Central memory CD4-positive, alpha-beta T cell (primary cell): ENCODE measurements at places on chromosomes 12 and 14.

DNA sequence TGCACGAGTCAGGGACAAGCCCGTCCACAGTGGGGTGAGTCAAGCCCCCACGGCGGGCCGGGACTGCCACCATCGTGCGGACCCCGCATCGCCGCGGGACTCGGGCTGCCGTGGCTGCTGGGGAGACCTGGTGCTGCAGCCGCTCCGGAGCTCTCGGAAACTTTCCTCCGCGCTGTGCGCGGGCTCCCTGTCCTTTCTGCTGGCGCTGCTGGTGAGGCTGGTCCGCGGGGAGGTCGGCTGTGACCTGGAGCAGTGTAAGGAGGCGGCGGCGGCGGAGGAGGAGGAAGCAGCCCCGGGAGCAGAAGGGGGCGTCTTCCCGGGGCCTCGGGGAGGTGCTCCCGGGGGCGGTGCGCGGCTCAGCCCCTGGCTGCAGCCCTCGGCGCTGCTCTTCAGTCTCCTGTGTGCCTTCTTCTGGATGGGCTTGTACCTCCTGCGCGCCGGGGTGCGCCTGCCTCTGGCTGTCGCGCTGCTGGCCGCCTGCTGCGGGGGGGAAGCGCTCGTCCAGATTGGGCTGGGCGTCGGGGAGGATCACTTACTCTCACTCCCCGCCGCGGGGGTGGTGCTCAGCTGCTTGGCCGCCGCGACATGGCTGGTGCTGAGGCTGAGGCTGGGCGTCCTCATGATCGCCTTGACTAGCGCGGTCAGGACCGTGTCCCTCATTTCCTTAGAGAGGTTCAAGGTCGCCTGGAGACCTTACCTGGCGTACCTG is 1.1 kb downstream of the PDE3A start:
- no peak for DNase-seq

DNA sequence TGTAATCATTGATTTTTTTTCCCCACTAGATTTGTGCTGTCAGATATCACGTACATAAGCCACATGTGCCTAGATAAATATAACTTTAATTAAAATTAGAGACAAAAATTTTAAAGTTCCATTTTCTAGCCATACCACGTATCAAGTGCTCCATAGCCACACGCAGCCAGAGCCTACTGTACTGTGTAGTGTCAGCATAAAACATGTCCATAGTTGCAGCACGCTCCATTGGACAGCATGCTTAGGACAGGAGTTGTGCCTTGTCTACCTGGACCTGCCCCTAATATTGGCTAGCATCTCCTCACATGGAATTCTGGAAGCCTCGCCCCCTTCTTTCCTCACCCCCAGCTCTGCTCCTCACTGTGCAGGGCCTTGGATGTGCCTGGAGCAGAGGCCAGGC is 116.5 kb downstream of the SRGAP1 start:
- no peak for DNase-seq

DNA sequence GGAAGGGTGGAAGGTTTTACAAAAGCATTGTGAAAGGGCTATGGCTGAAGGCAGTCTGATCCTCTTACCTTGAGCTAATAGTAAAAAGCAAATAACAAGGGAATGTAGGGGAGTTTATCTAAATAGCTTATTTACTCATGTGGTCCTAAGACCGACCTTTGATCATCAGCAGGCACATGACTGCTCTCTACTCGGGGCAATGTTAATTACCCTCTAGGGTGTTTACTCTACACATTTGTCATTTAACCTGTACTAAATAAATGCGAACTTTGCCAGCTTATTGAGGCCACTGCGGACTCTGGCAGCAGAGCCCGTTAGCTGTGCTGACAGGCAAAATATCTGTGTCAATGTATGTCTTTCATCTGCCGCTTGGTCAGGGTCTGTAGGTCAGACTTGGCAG is 768.3 kb upstream of the ATXN7L3B start:
- no peak for DNase-seq

GRCh38 chr12:10241727-10242126 is 29.1 kb downstream of the GABARAPL1 start:
- DNase-seq, result no peak

GRCh38 chr12:52264435-52264825 is 10.0 kb upstream of the KRT86 start:
- DNase-seq, result no peak

DNA sequence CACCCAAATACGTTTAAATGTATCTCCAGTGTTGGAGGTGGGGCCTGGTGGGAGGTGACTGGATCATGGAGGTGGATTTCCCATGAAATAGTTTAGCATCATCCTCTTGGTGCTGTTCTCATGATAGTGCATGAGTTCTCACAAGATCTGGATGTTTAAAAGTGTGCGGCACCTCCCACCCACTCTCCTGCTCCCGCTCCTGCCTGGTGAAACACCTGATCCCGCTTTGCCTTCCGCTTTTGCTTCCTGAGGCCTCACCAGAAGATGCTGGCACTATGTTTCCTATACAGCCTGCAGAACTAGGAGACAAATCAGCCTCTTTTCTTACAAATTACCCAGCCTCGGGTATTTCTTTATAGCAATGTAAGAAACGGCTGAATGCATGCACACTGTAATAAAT is 20.1 kb downstream of the EIF5 start:
- DNase-seq, result no peak

DNA sequence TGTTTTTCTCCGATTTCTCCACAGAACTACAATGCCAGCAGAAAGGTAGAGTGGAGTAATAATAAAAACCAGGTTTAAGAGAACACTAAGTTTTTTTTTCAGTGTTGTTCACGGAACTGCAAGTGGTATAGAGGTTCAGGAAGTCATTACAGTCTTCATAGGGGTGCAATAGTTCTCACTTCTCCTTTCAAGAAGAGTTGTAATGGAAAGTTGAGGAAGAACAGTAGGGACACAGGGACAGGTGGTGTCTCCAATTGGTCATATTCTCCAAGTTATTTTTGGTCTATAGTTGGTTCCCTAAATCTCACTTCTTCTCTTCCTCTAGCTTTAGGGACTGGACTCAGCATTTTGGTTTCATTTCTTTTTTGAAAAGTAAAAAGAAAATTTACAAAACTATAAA is 894.0 kb downstream of the NRXN3 start:
- no peak for DNase-seq

DNA sequence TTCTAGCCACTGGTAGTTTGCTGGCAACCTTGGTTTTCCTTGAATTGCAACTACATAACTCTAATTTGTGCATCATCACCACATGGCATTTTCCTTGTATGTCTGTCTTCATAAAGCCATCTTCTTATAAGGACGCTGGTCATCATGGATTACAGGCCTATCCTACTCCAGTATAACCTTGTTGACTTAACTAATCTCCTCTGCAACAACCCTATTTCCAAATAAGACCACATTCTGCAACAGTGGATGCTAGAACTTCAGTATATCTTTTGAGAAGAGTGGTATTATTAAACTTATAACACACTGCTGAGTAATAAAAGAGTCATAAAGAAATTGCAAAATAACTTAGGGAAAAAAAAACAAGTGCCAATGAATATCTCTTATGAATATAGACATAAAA is 511.8 kb upstream of the FOXG1 start:
- no peak for DNase-seq

GRCh38 chr12:48687592-48687991 is 5.6 kb upstream of the KANSL2 start:
- no peak for DNase-seq

DNA sequence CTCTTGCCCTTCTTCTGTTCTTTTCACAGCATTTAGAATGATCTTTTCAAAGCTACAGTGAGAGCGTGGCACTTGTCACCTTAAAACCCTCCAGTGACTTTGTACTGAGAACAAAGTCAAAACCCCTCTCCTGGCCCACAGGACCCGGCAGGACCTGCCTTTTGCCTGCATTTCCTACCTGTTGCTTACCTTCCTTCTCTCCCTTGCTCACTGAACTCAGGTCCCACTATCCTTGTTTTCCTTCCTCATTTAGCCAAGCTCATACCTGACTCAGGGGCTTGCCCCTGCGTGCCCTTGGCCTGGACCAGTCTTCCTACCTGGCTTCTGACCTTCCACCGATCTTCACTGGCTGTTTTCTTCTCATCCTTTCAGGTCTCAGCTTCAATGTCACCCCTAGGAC is 112.3 kb upstream of the PRMT8 start:
- no peak for DNase-seq

- no peak for DNase-seq
Measured at GRCh38 chr12:43571885-43572284, 19.9 kb upstream of the ADAMTS20 start.

- DNase-seq, result no peak
Measured at GRCh38 chr12:56565510-56566101, 44.0 kb downstream of the RBMS2 start.

GRCh38 chr14:65033181-65033580 is 46.5 kb downstream of the FNTB start:
- no peak for DNase-seq

DNA sequence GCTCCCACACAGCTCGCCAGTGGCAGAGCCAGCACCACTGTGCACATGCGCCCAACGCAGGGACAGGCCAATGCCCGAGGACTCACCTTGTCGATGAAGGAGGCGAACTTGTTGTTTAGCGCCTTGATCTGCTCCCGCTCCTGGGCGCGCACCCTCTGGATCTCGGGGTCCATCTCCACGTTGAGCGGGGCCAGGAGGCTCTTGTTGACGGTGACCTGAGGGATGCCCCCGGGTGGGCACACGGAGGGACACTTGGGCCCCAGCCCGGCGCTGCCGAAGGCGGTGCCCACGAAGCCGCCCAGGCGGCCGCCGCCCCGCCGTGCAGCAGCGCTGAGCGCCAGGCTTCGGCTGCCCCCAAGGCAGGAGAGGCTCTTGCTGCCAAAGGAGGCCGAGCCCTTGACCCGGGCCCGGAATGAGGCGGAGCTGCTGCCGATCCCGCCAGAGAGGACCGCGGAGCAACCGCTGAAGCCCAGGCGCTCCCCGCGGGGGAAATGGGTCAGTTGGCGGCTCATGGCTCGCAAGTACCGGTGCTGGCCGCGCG is at the start of gene KRT72:
Gene KRT72, minus strand, starts transcription at position 523 of the 541 bp plus-strand sequence. Its CDS starts 11 bp downstream, at position 512.
- no peak for DNase-seq

GRCh38 chr14:104655128-104655848 is 34.1 kb upstream of the INF2 start:
- no peak for DNase-seq

DNA sequence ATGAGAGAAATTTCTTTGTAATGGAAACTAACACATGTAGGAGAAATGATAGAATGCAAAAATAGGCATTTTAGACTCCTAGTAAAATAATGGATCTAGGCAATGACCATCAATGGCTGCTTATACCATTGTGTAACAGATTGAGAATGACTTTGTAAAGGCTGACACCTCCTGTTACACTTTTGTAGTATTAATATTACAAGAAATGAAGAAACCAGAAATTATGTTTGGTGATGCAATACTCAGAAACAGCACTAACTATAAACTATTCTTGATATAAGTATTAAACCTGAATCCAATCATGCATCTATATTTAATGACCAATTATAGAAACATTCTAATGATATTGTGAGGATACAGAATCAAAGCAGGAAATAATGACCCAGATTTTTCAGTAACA is 108.5 kb upstream of the CNTN1 start:
- no peak for DNase-seq

GRCh38 chr12:28759333-28759732 is 389.7 kb upstream of the FAR2 start:
- DNase-seq, result no peak

GRCh38 chr14:66293533-66294105 is 192.6 kb upstream of the CCDC196 start:
- DNase-seq, result no peak

GRCh38 chr14:99706107-99706900 is 22.2 kb downstream of the CYP46A1 start:
- no peak for DNase-seq

- DNase-seq, result no peak
Measured at GRCh38 chr12:88553941-88554658, 26.2 kb downstream of the KITLG start.

DNA sequence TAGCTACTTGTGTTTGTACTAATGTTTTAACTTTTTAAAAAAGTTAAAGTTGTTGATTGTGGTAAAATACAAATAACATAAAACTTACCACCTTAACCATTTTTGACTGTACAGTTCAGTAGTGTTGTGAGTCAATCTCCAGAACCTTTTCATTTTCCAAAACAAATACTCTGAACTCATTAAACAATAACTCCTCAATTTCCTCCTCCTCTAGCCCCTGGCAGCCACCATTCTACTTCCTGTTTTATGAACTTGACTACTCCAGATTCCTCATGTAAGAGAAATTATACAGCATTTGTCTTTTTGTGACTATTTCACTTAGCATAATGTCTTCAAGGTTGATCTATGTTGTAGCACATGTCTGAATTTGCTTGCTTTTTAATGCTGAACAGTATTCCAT is 299.1 kb upstream of the AMIGO2 start:
- DNase-seq, result no peak

DNA sequence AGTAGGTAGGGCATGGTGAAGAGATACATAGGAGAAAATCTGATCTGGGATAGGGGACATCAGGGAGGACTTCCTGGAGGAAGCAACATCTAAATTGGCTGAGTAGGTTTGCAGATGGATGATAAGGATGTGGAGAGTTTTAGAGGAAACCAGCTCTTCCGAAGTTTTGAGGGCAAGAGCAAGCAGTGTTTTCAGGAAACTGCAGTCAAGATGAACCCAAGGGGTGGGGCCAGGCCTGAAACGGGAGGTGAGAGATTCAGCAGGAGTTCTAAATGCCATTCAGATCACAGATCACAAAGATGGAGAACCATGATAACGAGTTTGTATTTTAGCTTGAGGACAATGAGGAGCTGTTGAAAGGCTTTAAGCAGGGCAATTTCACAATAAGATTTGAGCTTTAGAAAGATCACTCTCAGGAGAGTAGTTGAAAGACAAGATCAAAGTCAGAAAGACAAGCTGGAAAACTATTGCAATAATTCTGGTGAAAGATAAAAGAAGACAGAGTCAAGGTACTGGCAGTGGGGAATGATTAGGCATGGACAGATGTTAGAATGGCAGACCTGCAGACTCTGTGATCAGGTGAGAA is 70.1 kb upstream of the PLXNC1 start:
- DNase-seq, result no peak

DNA sequence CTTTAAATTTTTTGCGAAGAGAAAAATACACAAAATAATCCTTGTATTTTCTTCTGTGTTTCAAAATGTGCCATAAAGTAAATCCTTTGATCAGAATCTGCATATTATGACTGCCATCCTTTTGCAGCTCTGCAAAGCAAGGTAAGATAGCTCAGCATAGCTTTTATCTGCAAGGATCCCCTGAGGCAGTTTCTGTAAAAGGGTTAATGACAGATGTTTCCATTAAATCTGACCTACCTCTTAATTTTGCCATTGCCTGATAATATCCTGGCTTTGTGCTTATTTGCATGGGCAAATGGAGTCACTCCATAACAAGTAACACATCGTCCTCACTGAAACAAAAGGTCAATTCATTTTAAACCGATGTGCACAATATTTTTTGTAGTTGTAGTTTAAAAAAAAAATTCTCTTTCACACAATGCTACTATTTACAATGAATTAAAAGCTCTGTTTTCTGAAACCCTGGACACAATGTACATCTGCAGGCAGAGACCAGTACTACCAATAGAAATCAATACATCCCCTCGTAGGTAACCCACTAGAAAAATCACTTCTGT is 108.5 kb upstream of the SOX5 start:
- no peak for DNase-seq

DNA sequence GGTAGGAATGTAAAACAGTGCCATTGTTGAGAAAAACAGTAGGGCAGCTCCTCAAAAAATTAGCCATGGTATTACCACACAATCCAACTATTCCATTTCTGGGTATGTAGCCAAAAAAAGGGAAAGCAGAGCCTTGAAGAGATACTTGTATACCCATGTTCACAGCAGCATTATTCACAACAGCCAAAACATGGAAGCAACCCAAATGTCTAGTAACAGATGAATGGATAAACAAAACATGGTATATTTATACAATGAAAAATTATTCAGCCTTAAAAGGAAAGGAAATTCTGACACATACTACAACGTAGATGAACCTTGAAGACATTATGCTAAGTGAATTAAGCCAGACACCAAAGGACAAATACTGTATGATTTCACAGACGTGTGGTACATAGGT is 67.6 kb upstream of the GNG2 start:
- DNase-seq, result no peak
